Renal cortex interstitium (tissue), 15 donors: ENCODE measurements at places on chromosomes 11 and 22. TPM values are rescaled to one million over a fixed set of nuclear protein-coding genes. Genes with fewer than 3 reads are reported as not detected.

The UPB1 gene
- polyA plus RNA-seq, result 1.2 TPM

The KCNE3 gene
- polyA plus RNA-seq, result 26.7 TPM

The RAB39A gene
- 0.82 TPM for polyA plus RNA-seq

DNA sequence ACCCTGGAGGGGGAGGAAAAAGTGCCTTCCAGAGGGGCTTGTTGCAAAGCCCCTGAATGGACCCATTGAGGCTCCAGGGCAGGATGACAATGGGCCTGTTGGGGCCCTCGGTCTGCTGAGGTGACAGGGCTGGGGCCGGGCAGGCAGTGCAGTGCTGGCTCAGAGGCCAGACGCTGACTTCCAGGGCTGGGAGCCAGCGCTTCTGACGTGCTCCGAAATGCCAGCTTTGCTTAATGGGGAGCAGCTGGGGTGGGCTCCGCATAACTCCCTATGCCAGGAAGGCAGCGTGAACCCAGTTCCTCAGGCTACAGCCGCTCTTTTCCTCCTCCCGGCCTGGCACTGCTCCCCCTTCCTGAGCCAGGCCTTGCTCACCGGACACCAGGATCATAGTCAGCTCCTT is 17.7 kb downstream of the NAV2 start:
- DNase-seq, result no peak

DNA sequence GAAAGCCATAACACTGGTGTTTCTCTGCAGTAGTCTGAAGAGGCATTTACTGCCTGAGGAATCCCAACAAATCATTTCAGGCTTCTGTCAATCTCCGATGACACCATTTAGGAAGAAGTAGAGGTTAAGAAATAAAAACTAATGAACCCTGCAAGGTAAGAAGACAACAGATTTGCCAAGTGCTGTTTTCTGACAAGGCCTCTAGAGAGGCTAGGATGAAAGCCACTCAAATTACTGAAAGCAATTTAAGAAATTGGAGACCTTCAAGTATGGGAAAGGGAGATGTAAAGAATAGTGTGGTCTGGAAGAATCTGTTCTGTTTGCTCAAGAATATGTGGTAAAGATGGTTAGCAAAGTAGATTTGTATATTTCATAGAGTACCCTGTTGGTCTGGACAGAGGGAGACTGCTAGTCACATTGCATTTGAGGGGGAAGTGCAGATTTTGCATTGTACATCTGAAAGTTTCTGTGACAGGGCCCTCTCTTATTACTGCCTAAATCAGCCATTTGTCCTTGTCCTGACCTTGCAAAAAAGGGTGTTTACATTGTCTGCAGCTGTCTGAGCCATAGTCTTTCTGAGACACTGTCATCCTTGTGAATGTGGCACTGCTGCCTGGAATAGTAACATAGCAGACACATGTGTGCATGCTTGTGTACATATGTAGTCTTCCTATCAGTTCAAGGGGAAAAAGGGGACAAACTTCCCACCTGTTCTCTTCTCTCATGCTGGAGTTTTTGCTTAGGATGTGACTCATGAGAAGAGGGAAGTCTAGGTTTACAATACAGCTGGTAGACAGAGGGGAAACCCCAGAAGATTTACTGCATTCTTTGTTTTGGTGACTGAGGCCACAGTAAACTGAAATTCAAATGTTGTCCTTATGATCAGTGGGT is 640.2 kb upstream of the KIRREL3 start:
- DNase-seq, result no peak

GRCh38 chr11:122267602-122268001 is 151.6 kb upstream of the BLID start:
- no peak for DNase-seq

DNA sequence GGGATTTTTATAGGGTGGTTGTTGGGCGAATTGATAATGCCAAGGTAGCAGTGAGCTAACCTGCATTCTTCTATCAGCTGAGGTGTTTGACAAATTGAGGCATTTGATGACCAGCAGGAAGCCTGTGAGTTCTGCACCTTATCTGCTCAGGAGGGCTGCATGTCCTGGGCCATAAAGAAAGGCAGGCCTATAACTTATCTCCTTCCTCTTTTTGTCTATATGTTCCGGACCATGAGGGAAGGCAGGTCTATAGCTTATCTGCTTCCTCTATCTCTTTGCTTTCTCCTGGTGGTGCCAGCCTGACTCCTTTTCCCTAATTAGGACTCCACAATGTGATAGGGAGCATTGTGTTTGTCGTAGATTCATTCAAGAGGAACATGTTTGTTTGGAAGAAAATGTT is 8.6 kb upstream of the JAM3 start:
- DNase-seq, result no peak

GRCh38 chr11:73290536-73290935 is 17.5 kb upstream of the ARHGEF17 start:
- no peak for DNase-seq
